ENCODE measurements at places on chromosomes 3 and 15.

DNA sequence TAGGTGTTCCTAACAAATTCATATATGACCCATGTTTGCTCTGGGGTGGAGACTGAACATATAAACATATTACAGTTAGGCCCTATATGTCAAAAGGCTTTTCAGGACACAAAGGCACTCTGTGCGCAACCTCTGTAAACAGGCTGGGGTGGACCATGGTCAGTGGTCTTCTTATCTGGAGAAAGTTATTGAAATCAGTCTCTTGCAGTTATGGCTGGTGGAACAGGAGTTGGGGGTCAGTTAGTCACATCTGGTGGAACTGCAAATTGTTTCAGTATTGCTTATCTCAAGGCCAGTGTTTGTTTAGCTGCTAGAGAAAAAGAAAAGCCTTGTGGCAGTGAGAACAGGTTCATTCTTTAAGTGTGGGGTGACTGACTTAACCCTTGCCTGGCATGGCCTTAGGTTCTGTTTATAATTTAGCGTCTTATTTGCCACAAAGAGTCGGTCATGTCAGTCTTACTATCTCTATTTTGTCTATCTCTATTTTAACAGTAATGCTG is 5.9 kb upstream of the GP9 start:
- H3K4me3 ChIP-seq: no peak overlapping the region
- peaks cover 2% of the 10 kb centered on the region for H3K36me3 ChIP-seq
- DNase-seq: no peak
- H3K27ac ChIP-seq: no peak overlapping the region

GRCh38 chr3:16428612-16429011 is 84.9 kb downstream of the RFTN1 start:
- no peak overlapping the region for H3K27ac ChIP-seq
- H3K4me1 ChIP-seq: peaks cover 43% of the 10 kb centered on the region
- DNase-seq: no peak
- H3K36me3 ChIP-seq: peaks cover 17% of the 10 kb centered on the region

DNA sequence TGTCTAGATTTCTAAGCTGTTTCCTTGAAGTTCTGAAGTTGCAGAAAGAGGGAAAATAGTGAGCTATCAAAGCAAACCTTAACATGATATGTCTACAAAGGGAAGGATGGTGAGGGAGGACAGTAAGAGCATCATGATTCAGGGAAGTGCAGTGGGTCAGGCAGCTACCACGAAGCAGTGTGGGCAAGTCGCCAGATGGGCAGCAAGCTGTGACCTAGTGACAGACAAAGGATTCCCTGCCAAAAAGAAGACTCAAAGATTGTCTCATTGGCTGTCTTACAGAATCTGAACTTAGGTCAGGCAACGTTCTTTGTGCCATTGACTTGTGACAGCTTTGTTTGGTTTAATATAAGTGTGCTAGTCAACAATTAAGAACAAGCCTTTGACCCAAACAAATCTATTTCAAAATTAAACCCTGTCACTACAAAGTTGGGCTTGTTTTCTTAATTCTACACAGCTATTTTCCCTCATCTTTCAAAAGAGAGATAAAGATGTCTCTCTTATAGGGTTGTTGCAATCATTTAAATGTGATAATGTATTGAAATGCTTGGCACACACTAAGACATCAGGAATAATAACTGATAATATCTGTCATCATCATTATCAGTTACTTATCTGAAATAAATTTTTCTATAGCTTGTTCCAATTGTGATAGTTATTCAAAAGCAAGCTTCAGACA is 153.3 kb downstream of the ECT2 start:
- DNase-seq: no peak
- H3K27me3 ChIP-seq: no peaks in the 10 kb centered on the region
- H3K27ac ChIP-seq: no peak overlapping the region
- H3K4me3 ChIP-seq: no peak overlapping the region
- H3K4me1 ChIP-seq: no peaks in the 10 kb centered on the region

DNA sequence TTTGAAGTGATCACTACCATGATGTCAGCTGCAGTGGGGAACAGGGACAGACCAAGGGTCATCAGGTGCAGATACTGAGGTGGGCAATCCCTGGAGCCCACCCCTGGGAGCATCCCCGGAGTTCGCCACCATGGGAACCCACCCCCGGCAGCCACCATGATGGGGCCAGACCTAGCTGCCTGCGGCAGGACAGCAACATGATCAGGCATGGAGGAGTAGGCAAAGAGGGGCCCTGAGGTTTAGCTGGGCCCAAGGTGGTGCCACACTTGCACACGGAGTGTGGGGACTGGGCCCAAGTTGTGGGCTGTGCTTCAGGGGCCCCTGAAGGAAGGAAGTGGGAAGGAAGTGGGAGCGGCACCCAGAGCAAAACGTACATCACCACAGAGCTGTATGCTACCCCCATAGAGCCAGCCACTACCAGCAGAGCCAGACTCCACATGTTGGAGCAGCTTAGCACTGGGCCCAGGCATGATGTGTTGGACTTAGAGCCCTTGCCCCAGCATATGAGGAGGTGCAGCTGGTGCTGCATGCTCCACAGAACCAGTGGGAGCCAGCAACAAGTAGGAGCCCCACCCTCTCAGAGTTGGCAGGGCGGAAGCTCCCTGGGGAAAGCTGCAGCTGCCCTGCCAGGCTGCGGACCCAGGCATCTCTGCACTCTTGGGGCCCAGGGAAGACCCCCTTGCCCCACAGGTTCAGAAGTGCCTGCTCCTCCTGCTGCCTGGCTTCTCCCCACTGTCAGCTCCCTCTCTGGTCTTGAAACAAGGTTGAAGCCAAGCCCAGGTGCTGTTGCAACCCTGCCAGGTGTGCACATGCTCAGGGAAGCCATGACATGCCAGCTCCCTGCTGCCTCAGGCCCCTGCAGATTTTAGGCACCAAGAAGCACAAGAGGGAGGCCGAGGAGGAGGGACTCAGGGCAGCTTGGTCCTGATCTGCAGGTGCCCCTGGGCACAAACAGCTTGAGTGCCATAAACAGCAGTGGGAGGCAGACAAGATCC is 515.3 kb downstream of the ZBBX start:
- no peaks in the 10 kb centered on the region for H3K4me1 ChIP-seq
- H3K27me3 ChIP-seq: no peaks in the 10 kb centered on the region
- no peak for DNase-seq
- H3K27ac ChIP-seq: no peak overlapping the region
- no peaks in the 10 kb centered on the region for H3K36me3 ChIP-seq

GRCh38 chr15:89825271-89825940 is 10.8 kb upstream of the ANPEP start:
- no peaks in the 10 kb centered on the region for H3K4me1 ChIP-seq
- H3K36me3 ChIP-seq: no peaks in the 10 kb centered on the region
- no peak overlapping the region for H3K4me3 ChIP-seq
- no peak overlapping the region for H3K27ac ChIP-seq
- DNase-seq: no peak

- peaks cover 10% of the 10 kb centered on the region for H3K4me1 ChIP-seq
- no peak overlapping the region for H3K4me3 ChIP-seq
- H3K27me3 ChIP-seq: no peaks in the 10 kb centered on the region
- no peaks in the 10 kb centered on the region for H3K36me3 ChIP-seq
Measured at GRCh38 chr3:141063831-141064230, 12.7 kb downstream of the SPSB4 start.

Measured in central memory CD8-positive, alpha-beta T cell (primary cell).